Umbilical cord (tissue), 2 donors: ENCODE measurements at places on chromosomes 5 and 9. TPM values are rescaled to one million over a fixed set of nuclear protein-coding genes. Genes with fewer than 3 reads are reported as not detected.

The PHYHD1 gene
- total RNA-seq = 24.3 TPM

DNA sequence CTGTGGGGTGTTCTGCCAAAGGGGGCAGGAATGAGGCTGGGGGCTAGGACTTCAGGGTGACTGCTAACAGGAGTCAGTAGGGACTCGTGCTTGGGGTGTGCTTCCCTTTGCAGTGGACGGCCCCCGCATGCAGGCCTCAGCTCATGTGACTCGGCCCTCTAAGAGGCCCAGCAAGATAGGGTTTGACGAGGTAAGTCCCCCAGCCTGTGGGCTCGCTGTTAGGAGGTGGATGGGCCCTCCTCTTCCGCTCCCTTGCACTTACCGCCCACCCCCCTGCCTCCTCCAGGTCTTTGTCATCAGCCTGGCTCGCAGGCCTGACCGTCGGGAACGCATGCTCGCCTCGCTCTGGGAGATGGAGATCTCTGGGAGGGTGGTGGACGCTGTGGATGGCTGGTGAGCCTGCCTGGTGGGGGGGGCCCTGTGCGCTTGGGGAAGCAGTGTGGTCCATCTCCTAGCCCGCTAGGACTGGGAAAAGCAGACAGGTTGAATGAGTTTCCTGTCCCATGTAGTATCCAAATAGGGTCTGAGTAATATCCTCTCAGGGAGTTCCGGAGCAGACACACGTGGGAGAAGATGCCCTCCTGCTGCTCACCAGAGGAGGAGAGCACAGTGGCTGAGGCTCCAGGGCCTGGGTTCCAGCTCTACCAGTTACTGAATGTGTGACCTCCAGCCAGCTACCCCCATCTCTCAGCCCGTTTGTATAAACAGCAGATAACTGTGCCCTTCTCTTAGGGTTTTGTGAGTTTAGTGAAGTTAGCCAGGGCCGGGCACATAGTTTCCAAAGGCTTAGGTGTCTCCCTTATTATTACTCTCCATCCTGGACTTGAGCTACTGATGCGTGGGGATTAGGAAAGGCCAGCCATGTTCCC is 8.2 kb downstream of the CERCAM start:
- no peak for DNase-seq

- DNase-seq = no peak
Observed at GRCh38 chr9:126642010-126642744, 28.4 kb downstream of the LMX1B start.

DNA sequence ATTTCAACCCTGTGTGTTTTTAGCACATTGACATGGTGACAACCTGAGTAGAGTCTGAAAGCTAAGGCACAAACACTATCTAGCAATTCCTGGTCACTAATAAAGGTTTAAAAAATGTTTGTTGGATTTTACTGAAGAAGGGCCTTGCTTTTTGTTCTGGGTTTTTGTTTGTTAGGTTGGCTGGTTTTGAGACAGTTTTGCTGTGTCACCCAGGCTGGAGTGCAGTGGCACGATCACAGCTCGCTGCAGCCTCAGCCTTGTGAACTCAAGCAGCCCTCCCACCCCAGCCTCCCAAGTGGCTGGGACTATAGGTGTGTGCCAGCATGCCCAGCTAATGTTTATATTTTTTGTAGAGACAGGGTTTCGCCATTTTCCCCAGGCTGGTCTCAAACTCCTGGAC is 39.0 kb downstream of the PRKACG start:
- DNase-seq = no peak
